ENCODE measurements at places on chromosomes 12 and 14.

DNA sequence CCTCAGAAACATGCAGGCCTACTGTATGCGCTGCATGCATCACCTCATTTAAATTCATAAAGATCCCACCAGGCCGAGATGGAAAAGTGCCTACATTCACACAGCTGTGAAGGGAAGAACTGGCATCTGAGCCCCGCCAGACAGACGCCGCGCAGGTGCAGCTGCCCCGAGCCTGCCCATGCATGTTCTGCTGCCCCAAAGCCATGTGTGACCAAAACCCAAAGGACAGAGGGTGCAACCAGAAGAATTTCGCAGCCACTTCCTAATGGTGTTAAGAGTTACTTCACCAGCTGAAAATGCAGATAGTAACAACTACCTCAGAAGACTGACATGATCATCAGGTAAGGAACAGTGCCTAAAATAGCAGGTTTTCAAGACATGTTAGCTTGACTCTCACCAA lies 13.5 kb upstream of the KRT8 start:
- DNase-seq = no peak

DNA sequence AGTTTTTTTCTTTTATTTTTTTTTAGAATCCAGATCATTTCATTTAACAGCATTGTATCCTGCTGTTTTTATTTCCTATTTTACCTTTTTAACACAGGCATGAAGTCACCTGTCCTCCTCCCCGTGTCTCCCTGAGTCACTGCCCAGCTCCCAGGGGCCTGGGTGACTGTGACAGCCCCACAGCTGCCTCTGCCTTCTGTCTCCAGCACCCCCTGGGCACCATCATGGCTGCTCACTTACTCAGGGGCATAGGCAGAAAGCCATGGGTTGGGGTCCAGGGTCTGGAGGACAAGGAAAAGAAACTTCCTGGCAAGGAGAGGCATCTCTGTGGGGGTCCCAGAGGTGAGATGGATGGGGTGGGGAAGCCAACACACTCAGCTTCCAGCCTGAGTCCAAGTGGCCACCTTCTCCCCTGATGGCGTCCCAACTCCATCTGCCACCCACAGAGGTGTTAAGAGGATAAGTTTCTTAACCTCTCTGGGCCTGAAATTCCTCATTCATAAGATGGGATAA lies 25.3 kb downstream of the TMEM63C start:
- no peak for DNase-seq

GRCh38 chr12:91813701-91814100 lies 331.9 kb downstream of the BTG1 start:
- DNase-seq = no peak

DNA sequence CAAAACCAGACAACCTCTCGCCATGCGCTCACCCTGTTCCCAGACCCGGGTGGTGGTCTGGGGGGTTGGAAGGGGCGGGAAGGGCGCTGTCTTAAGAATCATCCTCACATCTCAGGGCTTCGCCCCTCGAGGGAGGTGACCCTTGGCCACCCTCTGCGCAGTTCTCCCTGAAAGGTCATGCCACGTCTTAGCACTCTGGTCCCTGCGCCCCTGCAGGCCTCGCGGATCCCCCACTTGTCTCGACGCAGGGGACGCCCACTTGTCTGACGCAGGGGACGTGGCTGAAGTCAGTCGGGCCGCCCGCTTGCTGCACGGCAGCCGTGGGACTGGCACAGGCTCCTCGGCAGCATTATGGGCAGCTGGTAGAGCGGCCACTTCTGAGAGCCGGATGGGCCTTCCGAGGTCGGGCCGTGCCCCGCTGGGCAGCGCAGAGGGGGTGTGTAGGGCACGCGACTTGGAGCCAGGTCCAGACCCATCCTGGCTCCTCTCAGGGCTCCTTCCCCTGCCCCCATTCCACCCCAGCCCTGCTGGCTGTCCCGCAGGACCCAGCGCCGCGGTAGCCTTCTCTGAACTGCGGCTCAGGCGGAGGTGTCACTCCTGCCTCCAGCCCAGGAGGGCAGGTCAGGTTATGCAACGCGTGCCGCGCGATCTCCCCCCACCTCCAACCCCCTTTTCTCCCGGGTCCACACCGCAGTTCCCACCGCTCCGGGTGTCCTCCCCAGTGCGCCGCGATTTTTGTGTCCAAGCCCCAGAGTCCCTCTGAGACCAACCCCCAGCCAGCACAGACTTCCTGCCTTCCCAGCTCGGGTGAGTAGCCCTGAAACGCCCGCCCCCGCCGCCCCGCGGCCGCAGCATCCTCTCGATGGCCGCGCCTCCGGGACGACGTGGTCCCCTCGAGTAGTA lies 40.9 kb upstream of the CAPRIN2 start:
- no peak for DNase-seq
